GM12878 (cell line): ENCODE measurements at places on chromosomes 2 and 18.

DNA sequence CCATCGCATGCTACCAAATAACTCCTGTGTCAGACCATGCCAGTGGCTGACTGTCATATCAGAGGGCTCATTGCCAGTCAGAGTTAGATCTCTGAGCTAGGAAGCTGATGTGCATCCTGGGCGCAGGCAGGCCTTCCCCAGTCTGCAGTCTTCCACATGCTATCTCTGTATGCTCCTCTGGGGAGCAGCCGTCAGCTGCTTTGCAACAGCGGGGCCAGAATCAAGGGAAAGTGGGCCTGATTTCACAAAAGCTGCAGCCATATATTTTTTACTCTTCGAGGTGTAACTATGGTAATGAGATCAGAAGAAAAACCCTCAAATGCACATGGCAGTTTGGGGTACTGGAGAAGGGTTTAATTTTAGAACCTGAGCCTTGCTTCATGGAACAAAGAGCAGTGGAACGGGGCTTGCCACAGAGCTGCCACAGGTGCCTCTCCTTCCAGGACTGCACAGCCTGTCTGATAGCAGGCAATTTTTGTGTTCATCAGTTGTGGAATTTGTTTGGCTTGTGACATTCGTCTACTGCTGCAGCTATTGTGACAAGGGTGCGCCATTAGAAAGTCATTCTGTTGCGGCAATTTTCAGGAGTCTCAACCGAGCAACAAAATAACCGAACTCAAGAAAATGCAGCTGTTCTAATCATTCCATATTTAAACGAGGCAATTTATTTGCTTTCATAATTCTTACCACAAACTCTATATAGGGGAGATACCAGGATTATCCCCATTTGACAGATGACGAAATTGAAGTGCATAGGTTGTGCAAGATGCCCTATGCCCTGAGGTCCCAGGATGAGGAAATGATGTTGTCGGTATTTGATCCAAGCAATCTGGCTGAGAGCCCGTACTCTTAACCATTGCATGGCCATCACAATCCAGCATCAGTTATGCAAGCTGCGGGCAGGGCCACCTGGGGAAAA lies 109.6 kb upstream of the CYRIA start:
- no peak for DNase-seq
- H3K4me3 ChIP-seq = no peak overlapping the region
- H3K27me3 ChIP-seq = no peaks in the 10 kb centered on the region
- H3K27ac ChIP-seq = no peak overlapping the region
- H3K36me3 ChIP-seq = no peaks in the 10 kb centered on the region

DNA sequence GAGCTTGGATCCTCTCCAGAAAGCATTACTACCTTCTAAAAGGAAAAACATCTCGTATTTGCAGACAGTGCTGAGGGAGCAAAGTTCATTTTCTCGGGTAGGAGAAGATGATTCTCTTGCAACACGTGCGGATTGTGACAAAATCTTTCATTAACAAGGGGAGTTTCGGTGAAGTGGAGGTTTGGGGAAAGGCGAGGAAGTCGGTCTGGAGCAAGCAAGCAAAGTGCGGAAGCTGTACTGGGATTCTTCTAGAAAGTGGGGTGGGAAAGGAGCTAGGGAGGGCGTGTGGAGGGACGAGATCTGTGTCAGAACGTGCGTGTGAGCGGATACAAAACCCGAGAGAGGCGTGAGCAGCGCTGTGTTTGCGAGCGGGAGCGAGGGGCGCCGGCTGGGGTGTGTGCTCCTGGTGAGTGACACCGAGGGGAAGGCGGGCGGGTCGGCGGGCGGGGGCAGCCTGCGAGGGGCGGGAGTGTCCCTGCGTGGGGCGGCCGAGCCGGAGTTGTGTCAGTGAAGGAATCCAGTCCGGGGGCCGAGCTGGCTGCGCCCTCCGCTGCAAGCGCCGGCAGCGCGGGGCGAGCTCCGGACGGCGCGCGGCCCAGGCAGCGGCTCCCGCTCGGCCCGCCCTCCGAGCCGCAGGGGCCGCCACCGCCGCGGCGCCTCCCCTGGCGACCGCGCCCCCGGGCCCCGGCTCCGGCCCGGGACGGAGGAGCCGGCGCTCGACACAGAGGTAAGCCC lies at the start of gene SPATS2L:
TSS of gene SPATS2L (plus strand) at position 498 of the 735 bp plus-strand sequence. CDS start 82,552 bp downstream, outside the sequence.
- peaks cover 4% of the 10 kb centered on the region; the same call in 1 of the 2 replicates for H3K4me1 ChIP-seq
- DNase-seq = no peak
- peak within 1 kb of the TSS; percentile 70 for H3K27ac ChIP-seq
- H3K27me3 ChIP-seq = no peaks in the 10 kb centered on the region
- H3K4me3 ChIP-seq = peak within 1 kb of the TSS; percentile 73
- no peaks in the 10 kb centered on the region for H3K36me3 ChIP-seq

DNA sequence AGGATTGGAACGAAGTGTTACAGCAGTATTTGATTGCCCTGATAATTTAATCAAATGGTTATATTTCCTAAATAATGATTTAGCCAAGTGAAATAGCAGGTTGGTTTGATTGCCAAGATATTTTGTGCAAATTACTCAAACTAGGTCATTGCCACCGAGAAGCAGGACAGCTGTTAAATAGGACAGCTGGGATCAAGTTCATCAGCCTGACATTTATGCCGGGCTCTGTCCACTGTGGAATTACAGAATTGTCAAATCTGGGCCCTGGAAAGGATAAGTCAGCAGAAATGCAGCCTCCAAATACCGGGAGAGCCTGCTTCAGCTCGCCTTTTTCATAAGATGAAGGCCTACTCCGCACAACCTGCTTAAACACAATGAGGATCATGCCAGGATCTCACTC lies 73.9 kb upstream of the RPL31 start:
- H3K27ac ChIP-seq = no peak overlapping the region
- H3K4me3 ChIP-seq = no peak overlapping the region
- DNase-seq = no peak

DNA sequence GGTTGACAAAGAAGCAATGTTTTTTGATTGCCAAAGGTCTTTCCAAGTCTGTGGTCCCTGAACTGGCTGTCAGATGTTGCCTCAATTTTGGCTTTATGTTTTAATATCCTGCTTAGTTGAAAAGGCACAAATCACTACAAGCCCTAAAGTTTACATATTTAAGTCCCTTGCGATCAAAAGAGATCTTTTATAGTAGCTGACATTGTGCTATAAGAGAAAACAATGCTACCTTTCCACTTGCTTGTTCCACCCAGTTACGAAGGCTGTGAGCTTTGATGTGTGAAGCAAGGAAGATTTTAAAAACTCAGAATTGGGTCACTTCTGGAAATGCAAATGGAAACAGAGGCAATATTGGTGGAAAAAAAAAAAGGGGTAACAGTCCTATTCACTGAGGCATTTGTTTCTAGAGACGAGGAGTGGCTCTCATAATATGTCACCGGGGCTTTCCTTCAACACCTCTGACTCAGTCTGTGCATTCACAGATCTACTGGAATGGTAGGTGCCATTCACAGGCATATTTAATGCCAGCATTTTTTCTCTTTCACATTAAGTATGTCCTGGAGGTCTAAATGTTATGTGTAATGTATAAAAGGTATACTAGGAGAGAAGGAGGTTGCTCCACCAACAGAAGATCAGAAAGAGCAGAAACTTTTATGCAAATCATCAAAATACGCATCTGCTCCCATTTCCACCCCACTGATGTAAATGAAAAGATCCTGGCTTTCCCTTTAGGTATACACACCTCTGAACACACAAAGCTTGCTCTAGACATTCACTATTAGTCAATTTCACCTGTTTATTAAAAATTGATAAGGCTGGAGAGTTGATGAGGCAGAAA lies 91.8 kb downstream of the TGIF1 start:
- DNase-seq = peak; percentile 27
- H3K27ac ChIP-seq = no peak overlapping the region
- no peak overlapping the region for H3K4me3 ChIP-seq
- no peaks in the 10 kb centered on the region for H3K27me3 ChIP-seq

DNA sequence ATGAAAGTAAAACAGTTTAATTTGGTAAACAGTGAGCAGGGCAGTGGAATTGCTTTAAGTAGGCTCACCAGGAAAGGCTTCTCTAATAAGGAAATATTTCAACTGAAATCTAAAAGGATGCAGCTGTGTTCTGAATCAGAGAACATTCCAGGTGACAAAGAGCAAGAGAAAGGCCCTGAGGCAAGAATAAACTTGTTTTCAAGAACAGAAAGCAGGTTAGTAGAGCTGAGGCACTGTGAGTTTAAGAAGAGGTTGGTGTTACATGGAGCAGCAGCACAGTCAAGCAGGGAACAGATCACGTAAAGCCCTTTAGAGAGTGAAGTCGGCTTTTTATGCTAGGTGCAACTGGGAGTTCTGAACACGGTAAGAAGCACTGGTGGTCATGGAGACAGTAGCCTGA lies 57.0 kb upstream of the SCN1A start:
- no peaks in the 10 kb centered on the region for H3K27me3 ChIP-seq
- H3K4me1 ChIP-seq = no peaks in the 10 kb centered on the region
- H3K4me3 ChIP-seq = no peak overlapping the region

DNA sequence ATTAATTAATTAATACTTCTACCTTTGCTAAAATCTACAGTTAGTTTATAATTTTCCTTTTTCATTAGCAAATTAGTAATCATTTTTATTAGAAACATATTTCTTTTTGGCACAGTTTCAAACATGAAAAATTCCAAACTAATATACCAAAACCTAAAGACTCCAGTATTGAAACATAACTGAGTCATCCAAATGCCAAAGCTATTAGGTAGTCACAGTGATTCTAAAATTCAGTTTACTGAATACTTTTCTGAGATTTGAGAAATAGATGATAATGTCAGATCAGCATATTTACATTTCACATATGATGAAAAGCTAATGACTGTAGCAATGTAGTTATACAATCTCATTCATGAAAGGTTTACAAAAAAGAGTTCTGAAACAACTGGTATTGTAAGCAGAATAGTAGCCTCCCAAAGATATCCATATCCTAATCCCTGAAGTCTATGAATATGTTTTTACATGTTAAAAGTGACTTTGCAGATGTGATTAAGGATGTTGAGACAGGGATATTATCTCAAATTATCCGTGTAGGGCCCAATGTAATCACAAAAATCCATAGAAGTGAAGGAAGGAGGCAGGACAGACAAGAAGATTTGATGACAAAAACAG lies 680.2 kb upstream of the CHAC2 start:
- DNase-seq = no peak
- no peaks in the 10 kb centered on the region for H3K27me3 ChIP-seq
- no peak overlapping the region for H3K27ac ChIP-seq
- no peak overlapping the region for H3K4me3 ChIP-seq

DNA sequence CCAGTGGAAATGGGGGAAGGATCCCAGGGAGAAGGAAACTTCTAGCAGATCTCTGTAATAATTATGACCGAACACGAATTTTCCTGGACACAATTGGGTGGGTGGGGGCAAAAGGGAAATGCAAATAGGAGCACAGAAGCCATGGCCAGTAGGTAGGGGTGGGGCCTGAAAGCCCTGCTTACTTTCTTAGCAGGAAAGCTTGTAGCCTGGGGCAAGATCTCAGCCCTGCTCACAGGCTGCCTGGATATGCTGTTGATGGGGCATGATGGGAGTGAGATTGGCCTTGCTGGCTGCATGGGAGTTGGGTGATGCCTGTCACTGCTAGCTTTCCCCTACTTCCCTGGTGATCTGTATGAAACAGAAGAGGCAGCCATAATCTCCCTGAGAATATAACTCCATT lies 45.9 kb upstream of the SPOPL start:
- no peaks in the 10 kb centered on the region for H3K27me3 ChIP-seq
- no peaks in the 10 kb centered on the region for H3K4me1 ChIP-seq
- no peaks in the 10 kb centered on the region for H3K36me3 ChIP-seq
- DNase-seq = no peak
- no peak overlapping the region for H3K27ac ChIP-seq
